Frontal cortex (tissue), 4 donors: ENCODE measurements at places on chromosomes 4 and X. TPM values are rescaled to one million over a fixed set of nuclear protein-coding genes. Genes with fewer than 3 reads are reported as not detected.

DNA sequence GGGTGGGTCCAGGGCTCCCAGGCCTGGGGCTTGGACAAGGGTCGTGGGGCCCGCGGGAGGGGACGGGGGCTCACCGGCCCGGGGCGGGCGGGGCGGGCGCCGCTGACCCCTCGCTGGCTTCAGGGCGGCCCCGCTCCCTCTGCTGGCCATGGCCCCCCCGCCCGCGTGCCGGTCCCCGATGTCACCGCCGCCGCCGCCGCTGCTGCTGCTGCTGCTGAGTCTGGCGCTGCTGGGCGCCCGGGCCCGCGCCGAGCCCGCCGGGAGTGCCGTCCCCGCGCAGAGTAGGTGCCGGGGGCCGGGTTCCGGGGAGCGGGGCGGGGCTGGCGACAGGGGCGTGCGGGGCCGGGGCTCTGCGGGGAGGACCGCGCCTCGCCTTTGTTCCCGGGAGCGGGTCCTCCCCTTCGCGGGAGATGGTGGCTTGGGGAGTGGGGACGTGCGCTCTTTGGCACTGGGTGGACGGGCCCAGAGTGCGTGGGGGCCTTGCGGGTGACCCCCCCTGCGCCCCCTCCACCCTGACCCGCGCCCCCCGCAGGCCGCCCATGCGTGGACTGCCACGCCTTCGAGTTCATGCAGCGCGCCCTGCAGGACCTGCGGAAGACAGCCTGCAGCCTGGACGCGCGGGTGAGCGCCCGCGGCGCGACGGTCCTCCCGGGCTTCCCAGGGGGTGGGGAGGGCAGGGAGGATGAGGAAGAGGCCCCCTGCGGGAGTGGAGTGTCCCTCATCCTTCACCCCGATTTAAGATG lies 16.8 kb upstream of the NAT8L start:
- peak; percentile 71 for DNase-seq

DACH2 gene
- 5.7 TPM for total RNA-seq

DNA sequence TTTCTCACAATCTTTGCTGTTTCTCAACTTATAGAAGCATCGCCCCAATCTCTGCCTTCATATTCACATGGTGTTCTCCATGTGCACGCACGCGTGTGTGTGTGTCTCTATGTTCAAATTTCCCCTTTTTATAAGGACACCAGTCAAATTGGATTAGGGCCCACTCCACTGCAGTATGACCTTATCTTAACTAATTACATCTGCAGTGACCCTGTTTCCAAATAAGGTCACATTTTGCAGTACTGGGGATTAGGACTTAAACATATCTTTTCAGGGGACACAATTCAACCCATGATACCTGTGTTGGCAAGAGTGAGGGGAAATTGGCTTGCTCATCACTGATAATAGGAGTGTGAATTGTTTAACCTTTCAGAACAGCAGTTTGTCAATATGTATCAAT lies 66.5 kb upstream of the MAGEA10 start:
- DNase-seq, result no peak

DNA sequence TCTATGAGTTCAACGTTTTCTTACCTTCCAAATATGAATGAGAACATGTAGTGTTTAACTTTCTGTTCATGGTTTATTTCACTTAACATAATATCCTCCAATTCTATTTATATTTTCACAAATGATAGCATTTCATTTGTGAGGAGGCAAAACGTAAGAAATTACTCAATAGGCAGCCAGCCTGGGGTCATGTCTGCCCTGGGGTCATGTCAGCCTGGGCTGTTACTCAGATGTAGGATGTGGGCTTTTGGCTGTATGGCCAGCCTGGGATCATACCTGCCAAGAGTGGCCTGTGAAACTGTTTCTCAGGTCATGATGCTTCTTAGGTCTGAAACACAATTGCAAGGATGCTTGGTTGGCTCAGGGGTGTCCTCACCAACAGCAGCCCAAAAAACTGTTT lies 187.0 kb downstream of the FBXO8 start:
- no peak for DNase-seq

RGN gene
- total RNA-seq, result 2.9 TPM
